A673 (cell line): ENCODE measurements at places on chromosomes 13 and 19.

- no peaks in the 10 kb centered on the region for H3K27me3 ChIP-seq
- no peak overlapping the region for H3K27ac ChIP-seq
- DNase-seq = no peak
- H3K4me1 ChIP-seq = no peaks in the 10 kb centered on the region
- no peak overlapping the region for H3K4me3 ChIP-seq
- no peaks in the 10 kb centered on the region for H3K36me3 ChIP-seq
Measured at GRCh38 chr19:33256261-33256660, 30.6 kb upstream of the SLC7A10 start.

GRCh38 chr13:99398071-99398470, 90.9 kb upstream of the GPR183 start:
- no peak overlapping the region for H3K27ac ChIP-seq
- no peaks in the 10 kb centered on the region for H3K27me3 ChIP-seq
- H3K4me3 ChIP-seq = no peak overlapping the region
- no peaks in the 10 kb centered on the region for H3K36me3 ChIP-seq

- H3K4me3 ChIP-seq = peak overlapping the region; percentile 96
Measured at GRCh38 chr13:27622102-27622820, 569 bp downstream of the POLR1D start.

GRCh38 chr19:19448238-19448544, 42.7 kb downstream of the GATAD2A start:
- no peak overlapping the region for H3K4me3 ChIP-seq
- no peaks in the 10 kb centered on the region for H3K27me3 ChIP-seq
- no peaks in the 10 kb centered on the region for H3K4me1 ChIP-seq
